Ureter (tissue), 1 donor: ENCODE measurements at places on chromosomes 4 and X. TPM values are rescaled to one million over a fixed set of nuclear protein-coding genes. Genes with fewer than 3 reads are reported as not detected.

The RTL3 gene
- not detected for total RNA-seq

The GAK gene
- 150 TPM for total RNA-seq

The AKAP4 gene
- not detected for total RNA-seq

The GYPB gene
- not detected for total RNA-seq

The AMTN gene
- total RNA-seq: not detected

The PLAC8 gene
- 4.9 TPM for total RNA-seq

The PDCL2 gene
- not detected for total RNA-seq

The GPR143 gene
- total RNA-seq: 3.7 TPM

The STPG2 gene
- total RNA-seq: 1.4 TPM

The NXF3 gene
- total RNA-seq: 1.9 TPM

The IGFBP7 gene
- 487 TPM for total RNA-seq

The NSG1 gene
- 28.3 TPM for total RNA-seq

The TMEM175 gene
- 39.1 TPM for total RNA-seq

The TMPRSS11A gene
- total RNA-seq: not detected

The SHISA3 gene
- 0.31 TPM for total RNA-seq

The CLCN4 gene
- 2.2 TPM for total RNA-seq

The GRPR gene
- not detected for total RNA-seq

The CLDN34 gene
- 4.6 TPM for total RNA-seq

The EVC2 gene
- 6.1 TPM for total RNA-seq

The SLIT2 gene
- 38.1 TPM for total RNA-seq

The PLXNB3 gene
- total RNA-seq: 42.8 TPM

The N4BP2 gene
- total RNA-seq: 14.0 TPM

The CLIC2 gene
- total RNA-seq: 16.7 TPM

The ZFP92 gene
- 1.1 TPM for total RNA-seq

The CFAP99 gene
- not detected for total RNA-seq

The UGT2A1 gene
- not detected for total RNA-seq

The CDX4 gene
- not detected for total RNA-seq

The SPANXC gene
- total RNA-seq: not detected

The ARHGEF38 gene
- total RNA-seq: 1.2 TPM

The CC2D2A gene
- total RNA-seq: 21.6 TPM

The F9 gene
- not detected for total RNA-seq

The TRIM60 gene
- total RNA-seq: not detected

The TBC1D9 gene
- 64.3 TPM for total RNA-seq

The ANK2 gene
- 31.4 TPM for total RNA-seq

The CXCL10 gene
- total RNA-seq: 0.34 TPM

The MAGEB1 gene
- not detected for total RNA-seq

The STATH gene
- total RNA-seq: not detected

The VSIG4 gene
- total RNA-seq: 23.4 TPM

The APLN gene
- 0.52 TPM for total RNA-seq

The ARL9 gene
- 1.3 TPM for total RNA-seq
